ENCODE measurements at places on chromosomes 12 and 14. TPM values are rescaled to one million over a fixed set of nuclear protein-coding genes. Genes with fewer than 3 reads are reported as not detected.

Gene RPGRIP1
- total RNA-seq, result 0.05 TPM

Gene ACVRL1
- 2.1 TPM for total RNA-seq

Gene BBOF1
- total RNA-seq, result 15.8 TPM

Gene TCTN2
- 9.0 TPM for total RNA-seq

Gene OTX2
- not detected for total RNA-seq

Gene KRT77
- not detected for total RNA-seq

Gene RNF212B
- total RNA-seq, result 0.35 TPM

Gene PPFIA2
- total RNA-seq, result 0.87 TPM

Gene CLEC4D
- not detected for total RNA-seq

Gene ETFBKMT
- total RNA-seq, result 4.3 TPM

Gene SMAGP
- total RNA-seq, result 22.5 TPM

Gene BATF
- total RNA-seq, result not detected

Gene PLEKHA5
- total RNA-seq, result 35.8 TPM

Gene CLEC4C
- not detected for total RNA-seq

Gene CMKLR1
- not detected for total RNA-seq

Gene SERPINA5
- 0.35 TPM for total RNA-seq

Gene FGF6
- total RNA-seq, result not detected

Gene FAM181A
- total RNA-seq, result not detected

Gene TMED10
- 361 TPM for total RNA-seq

Gene STAT6
- total RNA-seq, result 105 TPM

Gene CS
- total RNA-seq, result 259 TPM

Gene AVPR1A
- 0.05 TPM for total RNA-seq

Gene HNRNPA1
- 386 TPM for total RNA-seq

Gene STAC3
- 1.2 TPM for total RNA-seq

Gene RNASE4
- 15.3 TPM for total RNA-seq

Gene ETV6
- 7.3 TPM for total RNA-seq

Gene ALG10B
- 5.4 TPM for total RNA-seq

Gene C12orf60
- 2.3 TPM for total RNA-seq

Gene GPR162
- total RNA-seq, result not detected

Gene CYP46A1
- not detected for total RNA-seq

Gene ZC2HC1C
- 4.7 TPM for total RNA-seq

Gene TM7SF3
- 119 TPM for total RNA-seq

Gene HOXC4
- 0.52 TPM for total RNA-seq

Gene P3H3
- total RNA-seq, result 17.4 TPM

Gene P2RX2
- total RNA-seq, result not detected

Gene KRT8
- 390 TPM for total RNA-seq

Gene MMP19
- total RNA-seq, result 2.6 TPM

Gene CPNE6
- not detected for total RNA-seq

Gene TAS2R42
- total RNA-seq, result not detected

Gene NFATC4
- 6.7 TPM for total RNA-seq

Gene RNF10
- 491 TPM for total RNA-seq

Gene CEBPE
- not detected for total RNA-seq

Gene BHLHE41
- total RNA-seq, result 16.0 TPM

Gene AQP5
- not detected for total RNA-seq

Gene TBX3
- 2.8 TPM for total RNA-seq

Measured in renal cortical epithelial cell (primary cell).